ENCODE measurements at places on chromosomes 4 and X.

DNA sequence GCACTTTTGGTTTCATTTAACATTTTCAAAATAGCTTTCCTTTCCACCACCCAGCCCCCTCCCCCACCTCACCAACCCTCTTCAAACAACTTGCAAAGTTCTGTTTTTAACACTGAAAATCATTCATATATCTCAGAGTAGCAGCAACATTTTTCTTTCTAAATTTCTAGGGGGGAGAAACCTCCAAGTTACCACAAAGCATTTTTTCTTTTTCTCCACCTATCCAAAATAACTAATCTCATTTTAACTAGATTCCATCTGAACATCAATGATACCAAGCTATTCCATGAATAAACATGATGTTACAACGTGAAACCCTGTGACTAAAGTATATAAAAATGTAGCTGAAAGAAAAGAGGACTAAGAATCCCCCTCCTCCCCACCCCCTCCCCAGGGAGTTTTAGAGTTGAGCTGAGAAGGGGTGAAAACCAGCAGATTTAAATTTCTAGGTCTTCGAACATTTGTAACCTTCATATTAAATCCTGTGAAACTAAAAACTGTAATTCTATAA is 5.2 kb downstream of the LDB2 start:
- no peak for DNase-seq

- DNase-seq = no peak
Measured at GRCh38 chrX:72015383-72015782, 104.7 kb downstream of the NHSL2 start.

DNA sequence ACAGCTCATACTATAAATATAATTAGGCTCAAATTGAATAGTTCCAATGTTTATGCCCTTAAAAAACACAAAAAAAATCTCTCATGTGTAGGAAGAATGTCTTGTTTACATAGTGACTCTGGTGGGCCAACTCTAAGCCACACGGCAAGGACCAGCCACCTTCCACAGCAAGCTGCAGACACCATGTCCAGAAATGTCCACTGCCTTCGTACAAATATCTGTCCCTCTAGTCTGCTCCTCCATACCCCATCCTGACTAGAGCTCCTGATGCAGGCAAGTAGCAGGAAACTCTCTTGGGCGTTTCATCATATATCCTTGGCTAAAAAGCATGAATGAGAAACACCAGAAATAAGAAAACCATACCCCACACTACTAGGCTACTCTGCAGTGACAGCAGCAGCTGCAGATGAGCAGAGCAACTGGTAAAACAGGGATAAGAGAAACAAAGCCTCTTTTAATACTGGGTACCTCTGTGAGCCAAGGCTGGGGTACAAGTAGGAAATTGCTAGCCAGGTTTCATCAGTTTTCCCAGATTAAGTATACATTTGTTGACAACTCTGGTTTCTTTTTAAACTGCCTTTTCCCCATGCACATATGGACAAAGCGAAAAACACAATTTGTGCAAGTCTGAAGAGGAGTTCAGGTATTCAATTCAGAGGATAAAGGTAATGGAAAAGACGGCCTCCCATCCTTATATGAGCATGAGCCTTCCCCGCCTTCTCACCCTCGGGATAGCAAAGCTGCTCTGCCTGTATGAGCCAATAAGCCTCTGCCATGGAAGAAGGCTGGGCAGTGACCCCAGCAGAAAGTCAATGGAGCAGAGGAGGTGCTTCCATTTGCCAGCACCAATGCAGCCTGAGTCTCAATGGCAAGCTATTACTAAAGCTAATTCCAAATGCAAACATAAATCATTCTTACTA is 245.4 kb downstream of the DCLK2 start:
- no peak for DNase-seq

DNA sequence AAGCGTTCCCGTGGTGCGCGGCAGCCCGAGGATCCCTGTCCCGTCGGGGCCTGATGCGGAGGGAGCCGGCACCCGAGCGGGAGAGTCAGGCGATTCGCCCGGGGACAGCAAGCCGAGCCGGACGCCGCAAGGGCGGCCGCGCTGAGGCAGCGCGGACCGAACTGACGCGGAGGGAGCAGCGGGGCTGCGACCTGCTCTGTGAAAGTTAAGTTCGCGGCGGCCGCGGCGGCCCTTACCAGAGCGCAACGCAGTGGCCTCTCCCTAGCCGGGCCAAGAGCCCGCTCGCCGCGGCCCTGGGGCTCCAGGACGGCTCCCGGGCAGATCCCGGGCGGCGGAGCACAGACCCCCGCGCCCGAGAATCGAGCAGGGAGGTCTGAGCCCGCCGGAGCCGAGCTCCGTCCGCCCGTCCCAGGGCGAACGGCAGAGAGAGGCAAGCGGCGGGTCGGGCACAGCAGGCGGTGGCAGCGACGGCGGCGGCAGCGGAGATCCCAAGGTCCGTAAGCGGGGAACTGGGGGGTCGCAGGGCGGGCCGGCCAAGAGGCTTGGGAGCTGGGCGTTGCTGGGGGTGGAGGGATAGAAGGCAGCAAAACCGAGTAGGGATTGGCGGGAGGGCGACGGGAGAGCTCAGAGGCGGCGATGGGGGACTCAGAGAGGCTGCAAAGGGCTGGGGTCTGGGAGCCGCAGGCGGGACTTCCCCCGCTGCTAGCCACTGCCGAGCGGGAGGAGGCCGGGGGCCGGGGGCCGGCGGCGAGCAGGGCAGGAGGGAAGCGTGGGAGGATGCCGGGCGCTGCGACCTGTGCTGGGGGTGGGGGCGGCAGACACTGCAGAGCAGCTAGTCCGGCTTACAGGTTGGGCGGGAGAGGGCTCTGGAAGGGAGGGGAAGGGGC is 1.0 kb downstream of the GPR50 start:
- no peak for DNase-seq

- no peak for DNase-seq
Measured at GRCh38 chrX:138708268-138708667, 3.2 kb downstream of the FGF13 start.

DNA sequence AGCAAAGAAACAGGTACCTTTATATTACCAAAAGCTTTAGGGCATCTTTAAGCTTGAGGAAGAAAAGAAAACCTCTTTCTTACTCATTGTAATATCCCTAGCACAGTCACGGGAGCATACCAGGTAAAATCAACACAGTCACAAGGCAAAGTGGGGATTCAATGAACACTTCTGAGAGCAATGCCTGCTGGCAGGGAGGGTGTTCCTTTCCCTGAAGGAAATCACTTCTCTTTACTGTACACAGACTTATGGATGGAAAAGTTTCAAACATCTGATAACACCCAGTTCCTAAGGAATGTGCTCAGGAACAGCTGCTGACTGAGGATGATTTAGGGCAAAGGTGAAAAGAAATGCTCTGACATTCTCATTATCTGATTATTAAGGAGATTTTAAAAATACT is 94.8 kb downstream of the MAML3 start:
- no peak for DNase-seq

- DNase-seq = no peak
Measured at GRCh38 chr4:168713253-168713652, 216.4 kb downstream of the PALLD start.

GRCh38 chr4:89889289-89889688 is 5.4 kb upstream of the MMRN1 start:
- DNase-seq = no peak

DNA sequence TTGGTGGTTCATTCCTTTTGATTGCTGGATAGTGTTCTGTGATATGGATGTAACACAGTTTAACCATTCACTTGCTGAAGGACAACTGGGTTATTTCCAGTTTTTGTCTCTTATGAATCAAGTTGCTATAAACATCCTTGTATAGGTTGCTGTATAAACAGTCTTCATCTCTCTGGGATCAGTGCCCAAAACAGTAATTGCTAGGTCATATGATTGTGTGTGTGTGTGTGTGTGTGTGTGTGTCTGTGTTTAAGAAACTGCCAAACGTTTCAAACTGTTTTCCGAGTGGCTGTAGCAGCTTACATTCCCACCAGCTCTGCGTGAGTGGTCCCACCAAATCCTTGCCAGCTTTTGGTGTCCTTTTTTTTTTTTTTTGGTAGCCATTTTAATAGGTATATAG is 60.4 kb downstream of the F11 start:
- no peak for DNase-seq

DNA sequence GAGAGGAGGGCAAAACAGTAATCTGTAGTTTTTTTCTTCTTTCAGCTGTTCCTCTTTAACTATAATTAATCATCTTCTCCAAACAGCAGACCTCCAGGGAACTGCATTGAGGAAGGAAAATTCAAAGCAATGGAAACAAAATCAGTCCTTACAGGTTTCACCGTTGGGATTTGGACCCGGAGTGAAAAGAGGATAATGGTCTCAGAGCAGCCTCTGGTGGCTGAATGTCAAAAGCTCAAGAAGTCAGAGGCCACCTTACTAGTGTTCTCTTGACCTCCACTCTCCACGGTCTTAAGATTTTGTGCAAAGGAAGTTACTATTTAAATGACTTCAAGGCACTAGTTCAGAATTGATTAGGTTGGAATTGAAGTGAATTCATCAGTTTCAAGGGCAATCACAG is 16.0 kb upstream of the MID1 start:
- DNase-seq = no peak

DNA sequence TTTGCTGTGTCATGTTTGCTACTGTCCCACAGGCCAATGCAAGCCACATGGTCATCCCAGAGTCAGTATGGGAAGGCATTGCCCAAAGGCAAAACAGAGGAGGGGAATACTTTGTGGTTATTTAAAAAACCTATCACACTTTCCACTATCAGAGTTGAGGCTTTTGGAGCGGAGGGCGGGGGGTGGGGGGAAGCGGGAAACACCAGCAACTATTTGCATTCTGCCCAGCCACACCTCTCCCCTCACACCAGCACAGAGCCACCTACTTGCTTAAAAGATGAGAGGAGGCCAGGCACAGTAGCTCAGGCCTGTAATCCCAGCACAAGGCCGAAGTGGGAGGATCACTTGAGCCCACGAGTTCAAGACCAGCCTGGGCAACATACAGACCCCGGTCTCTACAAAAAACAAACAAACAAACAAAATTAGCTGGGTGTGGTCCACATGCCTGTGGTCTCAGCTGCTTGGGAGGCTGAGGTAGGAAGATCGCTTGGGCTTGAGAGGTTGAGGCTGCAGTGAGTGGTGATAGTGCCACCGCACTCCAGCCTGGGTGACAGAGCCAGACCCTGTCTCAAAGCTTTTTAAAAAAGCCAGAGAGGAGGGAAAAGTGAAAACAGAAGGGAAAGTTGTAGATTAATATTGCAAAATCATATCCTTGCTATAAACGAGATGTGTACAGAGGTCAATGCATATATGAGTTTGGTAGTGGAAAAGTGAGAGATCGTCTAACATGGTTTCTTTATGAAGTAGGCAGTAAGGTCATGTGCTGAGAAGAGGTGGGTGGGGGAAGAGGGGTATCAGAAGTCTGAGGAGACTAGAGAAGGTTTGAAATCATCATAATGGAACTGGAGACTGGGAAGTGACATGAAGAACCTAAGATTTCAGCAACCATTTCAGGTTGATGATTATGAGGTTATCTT is 1.9 kb upstream of the CHST7 start:
- no peak for DNase-seq

DNA sequence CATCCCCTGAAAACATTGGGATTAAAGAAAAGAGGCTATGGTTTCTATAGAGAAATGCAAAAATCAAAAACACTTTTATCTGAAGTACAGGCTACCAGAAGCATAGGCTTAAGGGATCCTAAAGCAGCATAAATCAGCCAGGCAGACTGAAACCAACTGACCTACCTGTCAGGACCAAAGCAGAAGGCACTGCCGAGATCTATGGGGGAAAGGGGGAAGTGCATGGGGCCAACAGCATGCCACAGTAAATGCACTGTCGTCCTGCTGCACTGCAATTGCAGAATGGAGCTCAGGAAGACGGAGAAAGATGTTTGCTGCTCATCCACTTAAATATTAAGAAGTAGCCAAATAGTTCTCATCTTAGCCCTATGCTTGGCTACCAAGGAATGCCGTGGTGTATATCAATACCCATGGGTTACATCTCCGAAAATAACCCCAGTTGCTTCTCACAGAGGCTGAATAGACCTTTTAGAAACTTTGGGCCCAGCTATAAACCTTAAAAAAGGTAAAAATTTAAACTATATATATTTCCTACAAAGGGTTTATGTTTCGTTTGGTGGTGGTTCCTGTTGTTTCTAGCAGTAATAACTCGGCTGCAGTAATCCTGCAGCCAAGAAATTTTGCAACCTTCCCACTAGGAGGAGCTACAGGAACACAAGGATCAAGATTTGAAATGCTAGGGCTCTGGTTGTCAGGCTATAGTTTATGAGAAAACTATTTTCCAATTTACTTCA is 312.2 kb upstream of the DIAPH2 start:
- DNase-seq = no peak

GRCh38 chrX:118724775-118725174 is 2.6 kb upstream of the IL13RA1 start:
- no peak for DNase-seq

DNA sequence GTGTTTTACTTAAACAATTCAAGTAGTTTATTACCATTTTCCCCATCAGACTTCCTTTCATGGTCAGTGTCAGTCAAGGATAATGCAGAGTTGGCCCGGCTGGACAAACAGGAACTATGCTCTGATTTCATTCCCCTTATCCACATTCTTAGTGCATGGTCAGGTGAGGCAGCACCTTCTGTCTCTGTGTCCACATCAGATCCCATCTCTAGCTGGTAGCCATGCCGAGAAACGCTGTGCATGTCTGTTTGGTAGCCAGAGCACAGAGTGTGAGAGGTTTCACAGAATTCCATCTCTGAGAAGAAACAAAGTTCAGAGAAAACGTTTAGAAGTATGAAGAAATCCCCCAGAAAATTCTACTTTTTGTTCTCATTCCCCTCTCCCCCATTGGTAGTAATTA is 423.7 kb upstream of the TEX13C start:
- DNase-seq = no peak

GRCh38 chrX:30196322-30196721 is 19.0 kb upstream of the MAGEB2 start:
- DNase-seq = no peak

- no peak for DNase-seq
Measured at GRCh38 chr4:135605076-135605475, 1403.5 kb upstream of the PABPC4L start.

DNA sequence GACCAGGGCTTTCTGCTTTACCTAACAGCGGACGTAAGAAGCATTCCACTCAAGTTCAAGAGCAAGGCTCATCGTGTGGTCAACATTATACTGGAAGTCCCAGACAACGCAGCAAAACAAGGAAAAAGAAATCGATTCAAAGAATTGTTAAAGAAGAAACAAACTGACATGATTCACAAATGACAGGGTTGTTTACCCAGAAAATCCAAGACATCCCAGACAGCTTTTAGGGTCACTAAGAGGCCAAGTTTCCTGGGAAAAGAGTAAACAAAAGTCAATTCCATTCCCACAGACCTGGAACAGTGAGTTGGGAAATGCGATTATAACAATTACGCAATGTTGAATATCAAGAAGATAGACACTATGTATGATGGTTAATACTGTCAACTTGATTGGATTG is 21.5 kb upstream of the HTRA3 start:
- no peak for DNase-seq
